ENCODE measurements at places on chromosomes 5 and 9.

DNA sequence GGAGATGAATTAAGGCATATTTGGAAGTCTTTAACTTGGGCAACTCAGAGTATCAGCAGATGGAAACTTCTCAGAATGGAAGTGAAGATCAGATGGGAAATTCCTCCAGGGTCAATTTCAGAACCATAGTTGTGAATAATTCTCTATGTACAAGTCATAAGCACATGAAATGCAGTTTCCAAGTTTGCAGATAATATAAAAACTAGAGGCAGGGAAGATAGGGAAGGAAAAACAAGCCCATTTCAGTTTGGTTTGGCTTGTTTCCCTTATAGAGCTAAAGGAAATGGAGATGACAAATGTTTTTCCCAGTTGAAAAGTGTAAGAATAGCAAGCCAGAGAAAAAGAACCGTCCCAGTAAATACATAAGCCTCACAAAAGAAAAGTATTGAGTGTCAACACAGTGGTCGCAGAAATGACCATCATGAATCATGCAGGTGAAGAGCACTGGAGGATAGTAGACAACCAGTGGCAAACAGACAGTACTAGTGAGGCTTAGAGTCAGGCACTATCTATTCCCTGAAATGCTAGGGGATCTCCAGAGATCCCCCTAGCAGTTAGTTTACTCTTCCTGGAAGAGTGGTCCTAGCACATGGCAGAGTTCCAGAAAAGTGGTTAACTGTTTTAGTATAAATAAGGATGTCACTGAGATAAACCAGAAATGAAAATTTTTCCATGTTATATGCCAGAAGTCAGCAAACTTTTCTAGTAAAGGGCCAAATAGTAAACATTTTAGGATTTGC is 245.9 kb downstream of the SAXO1 start:
- no peaks in the 10 kb centered on the region for H3K36me3 ChIP-seq
- no peak for DNase-seq
- no peaks in the 10 kb centered on the region for H3K27me3 ChIP-seq
- peak overlapping the region; percentile 42 for H3K27ac ChIP-seq
- H3K4me1 ChIP-seq, result peaks cover 30% of the 10 kb centered on the region

DNA sequence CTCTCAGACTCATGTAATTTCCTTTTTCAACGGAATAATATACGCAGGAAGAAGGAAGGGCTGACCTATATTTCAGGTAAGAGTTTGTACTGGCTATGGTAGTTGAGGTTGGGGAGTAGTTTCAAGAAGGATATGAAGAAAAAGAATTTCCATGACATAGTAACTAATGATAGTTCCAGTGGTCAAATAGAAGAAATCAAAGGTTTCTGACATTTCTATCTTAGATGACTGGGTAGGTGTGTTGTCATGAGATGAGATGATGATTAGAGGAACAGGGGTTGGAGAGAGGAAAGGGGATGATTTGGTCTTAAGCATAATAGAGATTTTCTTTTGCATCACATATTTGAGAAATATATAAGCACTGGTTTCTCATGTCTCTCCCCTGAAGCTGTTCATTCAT is 166.0 kb downstream of the SPATA31D1 start:
- no peaks in the 10 kb centered on the region for H3K36me3 ChIP-seq
- H3K27ac ChIP-seq, result no peak overlapping the region
- H3K4me3 ChIP-seq, result no peak overlapping the region
- no peaks in the 10 kb centered on the region for H3K27me3 ChIP-seq
- H3K4me1 ChIP-seq, result no peaks in the 10 kb centered on the region
- DNase-seq, result no peak

- no peak for DNase-seq
- H3K4me3 ChIP-seq, result no peak overlapping the region
- no peaks in the 10 kb centered on the region for H3K36me3 ChIP-seq
- no peaks in the 10 kb centered on the region for H3K27me3 ChIP-seq
- no peak overlapping the region for H3K27ac ChIP-seq
- H3K4me1 ChIP-seq, result no peaks in the 10 kb centered on the region
These were observed 127.3 kb downstream of the STARD4 start for GRCh38 chr5:111385051-111385450.

GRCh38 chr9:89797937-89798455 is 193.2 kb downstream of the GADD45G start:
- no peak overlapping the region for H3K27ac ChIP-seq
- no peak overlapping the region for H3K4me3 ChIP-seq
- H3K4me1 ChIP-seq, result peaks cover under 1% of the 10 kb centered on the region
- H3K27me3 ChIP-seq, result no peaks in the 10 kb centered on the region

GRCh38 chr9:110452227-110452801 is 114.7 kb upstream of the TXNDC8 start:
- DNase-seq, result no peak
- peaks cover 14% of the 10 kb centered on the region for H3K36me3 ChIP-seq
- no peaks in the 10 kb centered on the region for H3K27me3 ChIP-seq
- H3K27ac ChIP-seq, result no peak overlapping the region
- H3K4me3 ChIP-seq, result no peak overlapping the region

Measured in tibial nerve (tissue), 4 donors.